ENCODE measurements at places on chromosomes 3 and 15.

DNA sequence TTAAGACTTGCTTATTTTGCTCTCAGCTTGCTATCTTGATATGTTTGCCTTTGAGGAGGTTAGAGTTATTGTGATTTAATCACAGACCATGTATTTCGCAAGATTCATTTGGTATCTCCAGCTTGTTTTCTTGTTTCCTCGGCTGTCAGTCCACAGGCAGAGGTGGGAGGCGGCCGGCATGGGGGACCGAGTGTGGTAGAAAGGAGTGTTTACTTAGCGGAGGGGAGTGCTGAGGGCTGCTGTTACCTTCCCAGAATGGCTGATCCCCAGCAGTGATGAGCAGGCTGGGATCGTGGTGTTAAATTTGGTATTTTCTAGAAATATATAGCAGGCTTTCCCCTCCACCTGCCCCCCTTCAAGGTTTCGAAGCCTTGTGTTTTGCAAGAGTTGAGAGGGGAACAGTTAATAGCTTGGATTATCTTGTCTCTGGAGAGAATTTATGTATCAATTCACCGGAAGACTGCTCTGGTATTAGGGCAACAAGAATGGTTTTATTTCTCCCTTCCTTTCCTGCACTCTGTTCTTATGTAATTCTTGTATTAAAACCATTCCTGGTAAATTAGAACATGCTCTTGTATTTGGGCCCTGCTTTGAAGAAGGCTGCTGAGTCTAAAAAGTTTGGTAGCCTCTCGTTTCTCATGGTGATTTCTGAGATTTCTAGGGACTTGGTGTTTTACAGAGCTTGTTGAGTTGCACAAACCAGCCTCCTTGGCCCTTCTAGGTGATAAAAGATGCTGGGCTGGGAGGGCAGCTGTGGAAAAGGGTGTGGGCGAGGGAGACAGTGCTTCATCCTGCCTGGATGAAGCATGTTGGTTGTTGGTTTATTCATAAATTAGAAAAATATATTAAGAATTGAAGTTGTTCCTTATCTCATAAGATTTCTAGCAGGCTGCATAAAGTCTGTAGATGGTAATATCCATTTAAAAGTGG lies 151.4 kb downstream of the IGF1R start:
- DNase-seq = no peak

DNA sequence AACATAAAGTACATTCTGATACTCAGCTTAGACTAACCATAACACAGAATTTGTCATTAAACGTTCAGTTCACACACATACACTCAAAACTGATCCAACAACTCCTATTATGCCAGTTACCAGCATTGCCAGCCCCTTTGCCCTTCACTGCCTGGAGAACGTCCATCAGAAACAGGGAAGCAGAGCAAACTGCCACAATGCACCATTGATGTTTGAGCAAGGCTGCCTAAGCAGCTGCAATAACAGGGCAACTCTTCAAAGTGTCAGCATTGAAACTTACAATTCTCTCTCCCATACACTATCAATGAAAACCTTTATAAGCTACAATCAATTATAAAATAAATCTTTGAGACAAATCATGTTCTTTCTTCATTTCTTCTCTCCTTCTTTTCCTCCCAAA lies 85.1 kb downstream of the ZBTB20 start:
- DNase-seq = no peak

- DNase-seq = no peak
Measured at GRCh38 chr3:171763392-171763791, 46.9 kb downstream of the PLD1 start.

- DNase-seq = no peak
Measured at GRCh38 chr3:154176036-154176435, 54.8 kb downstream of the ARHGEF26 start.

GRCh38 chr15:66797921-66798320 lies 95.9 kb downstream of the SMAD6 start:
- DNase-seq = no peak

- no peak for DNase-seq
Measured at GRCh38 chr3:124784686-124785382, 54.6 kb downstream of the UMPS start.

DNA sequence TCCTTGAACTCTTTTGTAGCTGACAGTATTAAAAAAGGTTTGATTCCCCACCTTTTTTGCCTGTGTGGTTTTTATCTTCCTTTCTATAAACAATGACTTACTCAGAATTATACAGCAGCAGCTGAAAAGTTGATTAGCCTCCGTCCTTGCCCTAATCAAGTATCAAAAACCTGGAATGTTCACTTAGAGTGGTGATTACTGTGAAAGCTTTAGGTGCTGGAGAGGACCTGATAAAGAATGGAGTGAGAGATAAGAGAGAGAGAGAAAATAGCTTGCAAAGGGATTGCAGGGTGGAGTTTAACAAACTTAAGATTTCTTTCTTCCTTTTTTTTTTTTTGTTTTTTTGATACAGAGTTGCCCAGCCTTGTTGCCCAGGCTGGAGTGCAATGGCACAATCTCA lies 6.7 kb downstream of the CGNL1 start:
- no peak for DNase-seq

DNA sequence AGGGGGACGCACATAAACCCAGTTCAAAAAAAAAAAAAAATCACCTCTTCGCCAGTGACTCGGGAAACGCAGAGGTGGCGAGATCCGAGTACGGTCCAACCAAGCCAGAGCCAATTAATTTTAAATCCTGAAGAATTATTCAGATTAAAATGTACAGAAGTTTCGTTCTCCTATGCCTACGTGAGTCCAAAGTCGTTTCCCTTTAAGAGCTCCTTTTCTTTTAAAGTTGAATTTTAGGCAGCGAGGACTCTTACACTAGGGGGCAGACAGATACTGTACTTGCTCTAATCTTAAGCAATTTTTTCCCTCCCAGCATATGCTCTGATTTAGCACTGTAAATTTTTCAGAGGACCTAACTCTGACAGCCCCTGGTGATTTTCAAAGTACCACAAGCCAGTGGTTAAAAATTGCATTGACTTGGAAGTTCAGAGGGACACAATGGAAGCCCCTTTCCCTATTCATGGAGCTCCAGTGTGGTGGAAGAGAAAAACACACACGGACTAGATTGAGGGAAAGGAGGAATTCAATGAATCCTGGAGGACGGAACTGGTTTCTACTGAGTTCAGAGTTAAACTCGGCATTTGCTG lies 3.3 kb upstream of the NR2F2 start:
- DNase-seq = no peak

DNA sequence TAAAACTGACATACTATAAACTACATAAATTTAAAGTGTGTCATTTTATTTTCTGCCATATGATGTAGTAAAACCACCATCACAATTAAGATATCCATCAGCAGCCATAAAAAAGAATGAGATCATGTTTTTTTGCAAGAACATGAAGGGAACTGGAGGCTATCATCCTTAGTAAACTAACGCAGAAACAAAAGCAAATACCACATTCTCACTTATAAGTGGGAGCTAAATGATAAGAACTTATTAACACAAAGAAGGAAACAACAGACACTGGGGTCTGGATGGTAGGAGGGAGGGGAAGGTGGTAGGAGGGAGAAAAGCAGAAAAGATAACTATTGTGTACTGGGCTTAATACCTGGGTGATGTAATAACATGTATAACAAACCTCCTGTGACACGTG lies 24.6 kb downstream of the CCDC14 start:
- DNase-seq = no peak

Measured in activated gamma-delta T cell (primary cell).